Kidney epithelial cell (primary cell): ENCODE measurements at places on chromosomes 6 and 20. TPM values are rescaled to one million over a fixed set of nuclear protein-coding genes. Genes with fewer than 3 reads are reported as not detected.

RIN2 gene
- total RNA-seq = 30.6 and 34.1 TPM in 2 replicates

PPP1R3G gene
- total RNA-seq = 0.96 and 2.1 TPM in 2 replicates

CFAP61 gene
- 0.14 TPM in 1 of 2 replicates, not detected in the other for total RNA-seq

RNF5 gene
- total RNA-seq = 76.8 and 90.1 TPM in 2 replicates

KIAA1755 gene
- 1.4 and 2.1 TPM in 2 replicates for total RNA-seq
